ENCODE measurements at places on chromosomes 11 and 22.

DNA sequence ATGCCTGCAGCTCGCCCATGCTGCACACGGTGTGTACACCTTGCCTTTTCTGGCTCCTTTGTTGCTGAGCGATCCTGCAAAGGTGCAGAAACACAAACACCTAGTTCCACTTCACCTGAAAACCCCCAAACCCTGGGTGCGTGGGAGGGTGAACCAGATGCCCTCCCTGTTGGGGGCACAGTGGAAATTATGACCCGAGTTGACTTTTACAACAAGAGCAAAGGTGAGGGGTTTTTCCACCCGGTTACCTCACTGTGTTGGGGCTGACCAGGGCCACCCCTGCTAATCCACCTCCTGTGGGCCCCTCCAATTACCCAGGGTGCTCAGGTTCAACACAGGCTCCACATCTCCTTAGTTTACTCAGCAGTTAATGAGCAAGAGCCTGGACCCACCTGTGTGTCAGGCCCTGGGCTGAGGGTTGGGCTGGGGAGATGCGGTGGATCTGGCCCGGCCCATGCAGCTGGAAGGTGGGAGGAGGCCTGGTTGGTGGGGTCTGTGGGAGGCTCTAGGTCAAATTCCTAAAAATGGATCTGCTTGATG, 42.1 kb downstream of the LRRC32 start:
- no peak for DNase-seq

DNA sequence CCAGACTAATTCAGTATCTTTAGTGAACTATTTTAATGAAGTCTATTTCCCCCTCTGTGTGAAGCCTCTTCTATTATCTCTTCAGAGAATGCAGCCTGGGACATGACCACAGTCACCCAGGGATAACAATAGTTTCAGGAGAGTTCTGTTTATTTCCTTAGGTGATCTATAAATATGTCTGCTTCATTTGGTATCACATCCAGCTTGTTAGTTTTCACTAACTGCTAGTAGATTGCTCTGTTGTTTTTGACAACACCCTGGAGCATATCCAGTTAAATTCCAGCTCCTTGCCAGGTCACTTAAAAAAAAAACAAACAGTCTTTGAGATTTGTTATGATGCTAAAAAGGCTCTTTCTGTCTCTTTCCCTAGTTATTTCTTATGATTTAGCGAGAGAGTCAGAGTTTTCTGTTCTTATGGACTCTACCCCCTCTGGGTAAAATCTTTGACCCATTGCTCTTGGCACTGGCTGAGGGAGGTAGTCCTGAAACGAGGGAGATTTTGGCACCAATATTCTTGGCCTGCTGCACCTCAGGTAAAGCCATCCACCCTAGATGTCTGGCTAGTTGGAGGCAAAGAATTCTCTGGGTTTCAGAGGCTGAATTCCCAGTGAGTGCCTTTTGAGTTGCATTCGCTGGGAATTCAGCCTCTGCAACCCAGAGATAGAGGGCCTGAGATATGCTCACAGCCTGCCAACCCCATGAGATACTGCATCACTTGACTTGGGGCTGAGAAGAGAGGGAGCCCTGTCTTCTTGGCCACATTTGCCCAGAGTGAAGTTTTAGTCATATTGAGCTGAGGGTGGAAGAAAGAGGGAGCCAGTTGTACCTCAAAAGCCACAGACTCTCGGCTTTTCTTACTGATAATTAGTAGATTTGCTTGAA, 159.1 kb downstream of the PGR start:
- DNase-seq = no peak

- peak; percentile 9 for DNase-seq
These were observed 31.8 kb downstream of the DLG2 start for GRCh38 chr11:85595285-85595884.

DNA sequence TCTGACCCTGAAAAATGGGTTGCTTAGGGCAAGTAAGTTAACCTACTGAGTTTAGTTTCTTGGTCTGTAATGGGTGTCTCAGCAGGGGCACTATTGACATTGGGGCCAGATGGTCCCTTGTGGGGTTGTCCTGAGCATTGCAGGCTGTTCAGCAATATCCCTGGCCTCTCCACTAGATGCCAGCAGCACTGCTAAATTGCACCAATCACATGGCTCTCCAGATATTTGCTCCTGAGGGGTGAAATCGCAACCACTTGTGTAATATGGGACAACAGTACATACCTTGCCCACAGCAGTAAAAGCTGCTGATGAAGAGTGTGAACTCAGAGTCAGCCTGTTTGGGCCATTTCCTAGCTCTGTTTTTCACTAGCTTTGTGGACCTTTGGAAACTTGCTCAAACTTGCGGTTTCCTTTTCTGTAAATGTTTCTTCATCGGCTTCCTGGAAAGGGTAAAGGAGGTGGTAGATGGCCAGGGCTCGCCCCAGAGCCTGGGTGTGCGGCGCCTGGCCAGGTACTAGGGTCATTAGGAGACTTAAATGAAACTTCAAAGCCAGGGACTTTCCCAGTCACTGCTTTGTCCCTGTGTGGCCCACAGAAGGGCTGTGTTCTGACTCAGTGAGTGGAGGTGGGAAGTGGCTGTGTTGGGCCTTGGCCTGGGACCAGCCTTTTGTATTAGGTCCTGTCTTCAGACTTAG, 13.0 kb downstream of the NCF4 start:
- DNase-seq = no peak

DNA sequence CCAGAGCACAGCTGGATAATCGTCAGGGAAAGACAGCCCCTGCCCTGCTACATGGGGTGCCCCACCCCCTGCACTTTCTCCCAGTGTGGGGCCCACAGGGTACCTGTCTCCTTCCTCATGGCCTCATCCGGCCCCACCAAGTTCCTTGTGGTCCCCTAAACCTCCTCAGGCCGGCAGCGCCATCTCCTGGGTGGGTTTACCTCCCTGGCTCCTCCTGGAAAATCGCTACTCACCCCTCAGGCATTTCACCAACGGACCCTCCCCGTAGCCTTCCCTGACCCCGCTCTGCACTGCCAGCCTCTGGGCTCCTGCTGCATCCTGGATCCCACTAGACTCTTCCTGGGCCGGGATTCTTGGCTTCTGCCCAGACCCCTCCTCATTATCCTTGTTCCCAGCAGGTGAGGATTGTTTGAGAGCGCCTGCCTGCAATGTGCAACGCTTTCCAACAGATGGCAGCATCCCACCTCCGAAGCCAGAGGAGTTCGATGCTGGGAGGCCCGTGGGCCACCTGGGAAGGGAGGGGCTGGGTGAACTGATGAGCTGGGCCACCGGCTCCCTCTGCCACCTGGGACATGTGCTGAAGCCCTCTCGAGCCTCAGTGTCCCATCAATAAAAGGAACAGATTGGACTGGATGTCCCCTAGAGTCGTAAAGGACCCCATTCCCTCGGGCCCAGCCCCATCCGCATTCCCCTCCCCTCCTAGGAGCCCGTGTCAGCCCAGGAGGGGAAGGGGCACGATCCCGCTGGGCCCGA, 44.2 kb upstream of the TTLL12 start:
- DNase-seq = peak; percentile 65

- no peak for DNase-seq
These were observed 312.3 kb downstream of the MN1 start for GRCh38 chr22:27489178-27489675.

DNA sequence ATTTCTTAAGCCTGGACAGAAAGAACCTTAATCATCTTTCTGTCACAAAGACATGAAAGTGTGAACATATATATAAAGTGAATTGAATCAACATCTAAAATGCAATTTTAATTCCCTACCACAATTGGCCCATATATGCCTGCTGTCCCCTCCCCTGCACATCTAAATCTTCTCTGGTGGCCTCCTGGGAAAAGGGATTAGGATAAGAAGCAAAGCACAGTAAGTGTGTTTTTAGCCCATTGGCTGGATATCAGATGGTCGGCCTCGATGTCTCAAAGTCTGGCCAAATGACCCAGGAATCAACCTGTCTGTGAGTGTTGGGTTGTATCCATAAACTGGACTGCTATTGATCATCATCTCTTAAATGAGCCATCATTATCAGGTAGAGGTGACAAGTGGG, 5.8 kb downstream of the MMP3 start:
- no peak for DNase-seq

GRCh38 chr11:11975201-11976092, 33.0 kb downstream of the DKK3 start:
- DNase-seq = no peak

DNA sequence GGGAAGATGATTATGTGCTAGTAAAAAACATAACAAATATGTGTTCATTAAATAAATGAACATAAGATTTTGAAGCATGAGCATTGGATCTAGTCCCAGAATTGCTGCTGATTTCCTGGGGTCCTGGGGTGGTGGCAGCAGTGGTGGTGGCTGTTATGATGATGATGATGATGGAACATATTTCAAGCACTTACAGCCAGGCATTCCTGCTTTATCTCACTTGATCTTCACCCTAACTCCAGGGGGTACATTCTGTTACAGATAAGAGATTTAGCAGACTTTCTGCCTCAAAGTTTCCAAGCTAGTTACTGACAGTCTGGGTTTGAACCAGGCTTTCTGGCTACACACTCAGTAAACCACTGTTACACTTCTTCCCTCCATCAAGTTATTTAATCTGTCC, 5.2 kb downstream of the TRAPPC4 start:
- DNase-seq = no peak

- DNase-seq = no peak
These were observed 24.1 kb upstream of the ZDHHC13 start for GRCh38 chr11:19092850-19093249.

DNA sequence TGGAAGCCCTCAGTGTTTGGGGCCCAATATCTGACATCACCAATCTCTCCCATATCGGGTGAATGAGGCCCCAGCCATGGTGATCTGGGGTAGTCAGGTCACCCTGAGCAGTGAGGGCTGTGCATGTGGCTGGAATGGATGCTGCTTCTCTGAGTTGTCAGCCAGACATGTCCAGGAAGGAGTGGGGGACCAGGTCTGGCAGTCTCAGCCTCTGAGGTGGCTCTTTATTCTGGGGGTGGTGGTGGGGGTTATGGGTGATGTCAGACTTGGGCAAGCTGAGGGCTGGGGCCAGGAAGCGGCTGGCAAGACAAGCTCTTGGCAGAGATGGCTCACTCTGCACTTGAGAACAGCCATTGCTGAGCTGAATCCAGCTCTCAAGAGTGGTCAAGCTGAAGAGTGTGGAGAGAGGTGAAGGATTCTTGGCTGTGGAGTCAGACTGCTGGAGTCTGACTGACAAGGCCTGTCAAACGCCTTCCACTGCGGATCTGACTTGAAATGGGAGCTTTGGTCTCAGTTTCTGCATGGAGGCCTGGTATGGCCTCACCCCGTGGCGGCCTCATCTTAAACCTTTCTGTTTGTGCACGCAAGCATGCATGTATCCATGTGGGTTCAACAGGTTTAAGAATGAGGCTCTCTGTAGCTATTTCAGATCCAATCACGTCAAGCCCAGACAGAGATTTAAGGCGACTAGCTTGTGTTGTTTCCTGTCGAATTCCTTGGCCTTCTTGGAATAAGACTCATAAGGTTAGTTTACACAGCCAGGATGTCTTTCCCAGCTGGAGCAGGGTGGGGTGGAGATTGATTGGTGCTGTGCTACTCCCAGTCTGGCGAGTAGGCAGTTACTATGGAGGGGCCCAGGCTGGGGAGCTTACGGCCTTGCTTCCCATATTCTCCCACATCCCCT, 83.9 kb upstream of the TIMP3 start:
- no peak for DNase-seq

- peak; percentile 55 for DNase-seq
These were observed 111.5 kb downstream of the PKNOX2 start for GRCh38 chr11:125275905-125276618.

DNA sequence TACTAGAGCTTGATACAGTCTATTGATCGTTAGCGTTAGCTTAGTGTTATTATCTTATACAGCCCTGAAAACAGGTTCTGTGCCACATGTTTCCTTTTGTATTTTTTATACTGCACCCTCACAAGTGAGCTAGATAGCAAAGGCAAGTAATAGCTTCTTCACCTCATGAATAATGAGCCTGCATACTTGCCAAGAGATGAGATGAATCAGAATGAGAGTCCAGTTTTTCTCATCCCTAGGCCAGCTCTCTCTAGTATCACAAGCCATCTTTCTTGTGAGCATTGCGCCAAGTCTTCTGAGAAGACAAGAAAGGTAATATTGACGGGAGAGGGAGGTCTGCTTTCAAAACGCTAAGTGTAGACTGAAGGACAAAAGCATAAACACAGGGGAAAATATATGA, 8.7 kb upstream of the CARD18 start:
- no peak for DNase-seq

All from NCI-H2029 treated with DMSO at 0.1 percent for 48 hours (cell line).